CD4-positive, alpha-beta T cell treated with Interleukin-1 beta for 1 hour (primary cell): ENCODE measurements at places on chromosomes 3 and 15.
A peak's percentile ranks its signal among the peaks of the same experiment; 100 is the strongest.

DNA sequence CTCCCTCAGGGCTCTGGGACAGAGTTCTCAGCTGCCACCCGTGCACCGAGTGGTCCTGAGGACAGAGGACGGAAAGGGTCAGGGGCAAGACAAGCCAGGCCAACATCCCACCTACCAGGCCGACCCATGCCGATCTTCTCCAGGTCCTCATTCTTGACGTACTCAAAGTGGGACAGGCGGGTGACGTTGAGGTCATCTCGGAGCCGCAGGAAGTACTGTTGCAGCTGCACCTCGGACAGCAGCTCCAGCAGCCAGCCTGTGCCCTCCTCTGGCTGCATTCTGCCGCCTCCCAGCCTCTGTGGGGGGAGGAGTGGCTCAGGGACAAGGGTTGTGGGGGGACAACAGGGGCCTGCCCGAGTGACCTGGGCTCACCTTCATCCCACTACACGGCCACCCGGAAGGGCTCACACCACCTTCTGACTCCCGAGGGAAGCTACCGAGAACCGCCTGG is 20.0 kb downstream of the TNK2 start:
- no peak for DNase-seq

DNA sequence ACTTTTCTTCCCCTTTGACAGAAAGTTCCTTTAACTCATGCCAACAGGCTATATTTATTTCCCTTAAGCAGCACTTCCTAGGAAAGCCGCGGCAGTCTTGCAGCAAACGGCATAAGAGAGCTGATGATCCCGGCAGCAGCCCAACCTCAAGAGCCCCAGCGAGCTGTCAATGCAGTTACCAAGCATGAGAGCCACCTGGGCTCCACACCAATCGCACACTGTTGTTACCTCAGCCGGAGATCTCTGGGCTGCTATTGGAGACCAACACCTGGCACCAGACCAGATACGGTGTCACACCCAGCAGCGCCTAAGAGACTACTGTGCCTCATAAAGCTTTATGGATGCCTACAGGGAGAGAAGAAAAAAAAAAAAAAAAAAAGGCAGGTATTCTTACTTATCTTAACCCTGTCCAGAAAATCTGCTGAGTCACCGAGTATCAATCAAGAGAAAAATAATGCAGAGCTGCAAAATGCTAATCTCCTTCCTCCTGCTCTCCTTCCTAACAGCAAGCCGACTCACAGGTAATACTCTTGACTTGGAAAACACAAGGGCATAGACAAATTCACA is 11.7 kb downstream of the ABCC5 start:
- peak; percentile 3 for DNase-seq

- no peak for DNase-seq
These were observed 21.6 kb downstream of the IFT122 start for GRCh38 chr3:129461461-129462146.

DNA sequence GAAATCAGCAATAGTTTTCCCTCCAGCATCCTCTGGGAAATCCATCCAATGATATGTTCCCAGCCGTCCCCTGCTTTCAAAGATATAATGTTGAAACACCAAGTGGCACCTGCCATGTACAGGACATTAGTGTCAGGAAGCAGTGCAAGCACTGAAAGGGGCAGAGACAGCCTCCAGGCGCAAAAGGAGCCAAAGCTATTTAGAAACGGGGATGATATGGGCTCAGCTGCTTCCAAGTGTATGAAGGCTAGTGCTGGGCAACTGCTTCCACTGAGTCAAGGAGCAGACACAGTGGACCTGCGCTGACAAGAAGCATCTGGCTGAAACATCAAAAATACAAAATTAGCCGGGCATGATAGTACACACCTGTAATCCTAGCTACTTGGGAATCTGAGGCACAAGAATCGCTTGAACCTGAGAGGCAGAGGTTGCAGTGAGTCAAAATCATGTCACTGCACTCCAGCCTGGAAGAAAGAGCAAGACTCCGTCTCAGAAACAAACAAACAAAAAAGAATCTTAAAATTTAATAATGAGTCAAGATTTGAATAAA is 119.7 kb downstream of the AQP9 start:
- no peak for DNase-seq

- DNase-seq: no peak
These were observed 46.3 kb downstream of the ZBTB20 start for GRCh38 chr3:115100806-115101205.

- no peak for DNase-seq
These were observed 67.3 kb upstream of the EOMES start for GRCh38 chr3:27789420-27789819.

GRCh38 chr15:73753250-73754130 is at the start of gene INSYN1:
INSYN1 (minus strand) TSS chr15:73753351; CDS start chr15:73751130, 2,221 bp downstream.
- no peak for DNase-seq

DNA sequence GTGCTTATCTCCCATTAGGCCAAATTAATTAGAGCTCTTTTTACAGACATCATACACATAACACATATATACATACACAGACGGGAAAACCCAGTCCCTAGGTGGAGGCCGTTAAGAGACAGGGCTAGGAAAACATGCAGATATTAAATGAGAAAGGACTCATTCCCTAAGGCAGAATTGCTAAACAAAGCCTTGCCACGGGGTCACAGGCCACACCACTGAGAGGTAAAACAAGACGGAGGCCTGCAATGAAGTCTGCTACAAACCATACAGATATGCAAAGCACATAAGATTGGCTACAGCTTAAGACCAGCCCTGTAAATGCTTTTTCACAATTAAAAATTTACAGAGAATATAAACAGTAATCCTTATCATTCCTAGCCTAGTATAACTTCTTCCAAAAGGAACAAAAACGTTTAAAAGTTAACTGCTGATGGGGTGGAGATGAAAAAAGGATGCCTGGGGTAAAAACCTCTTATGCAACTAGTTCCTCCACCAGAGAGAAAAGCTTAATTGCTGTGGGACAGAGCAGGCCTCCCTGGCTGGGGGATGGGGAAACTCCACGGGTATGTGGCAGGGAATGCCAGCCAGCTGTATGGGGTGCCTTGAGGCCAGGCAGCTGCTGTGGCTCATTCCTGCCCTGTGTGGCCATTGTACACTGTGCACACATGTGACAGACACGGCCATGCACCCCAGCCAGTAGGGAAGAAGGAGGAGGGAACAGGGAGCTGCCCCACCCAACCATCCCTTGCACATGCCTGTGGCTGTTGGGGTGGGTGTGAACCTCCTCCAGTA is 481.4 kb upstream of the LMCD1 start:
- no peak for DNase-seq
